ENCODE measurements at places on chromosomes 5 and 9.

DNA sequence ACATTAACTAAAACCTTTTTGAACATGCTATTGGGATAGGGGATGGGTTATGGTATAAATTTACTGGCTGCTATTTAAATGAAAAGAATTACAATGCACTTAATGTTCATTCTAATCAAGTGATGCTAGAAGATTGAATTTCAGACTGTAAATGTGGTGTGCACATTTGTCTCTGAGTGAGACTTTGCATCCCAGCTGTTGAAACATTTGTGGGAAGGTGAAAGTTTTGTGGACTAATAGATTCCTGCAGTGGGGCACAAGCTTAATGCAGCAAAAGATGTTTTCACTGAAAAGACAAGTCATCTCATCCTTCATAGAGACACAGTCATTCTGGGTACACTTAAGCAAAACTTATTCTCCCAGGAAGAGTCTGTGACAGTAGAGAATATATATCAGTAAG is 323.6 kb downstream of the NFIB start:
- DNase-seq: no peak

DNA sequence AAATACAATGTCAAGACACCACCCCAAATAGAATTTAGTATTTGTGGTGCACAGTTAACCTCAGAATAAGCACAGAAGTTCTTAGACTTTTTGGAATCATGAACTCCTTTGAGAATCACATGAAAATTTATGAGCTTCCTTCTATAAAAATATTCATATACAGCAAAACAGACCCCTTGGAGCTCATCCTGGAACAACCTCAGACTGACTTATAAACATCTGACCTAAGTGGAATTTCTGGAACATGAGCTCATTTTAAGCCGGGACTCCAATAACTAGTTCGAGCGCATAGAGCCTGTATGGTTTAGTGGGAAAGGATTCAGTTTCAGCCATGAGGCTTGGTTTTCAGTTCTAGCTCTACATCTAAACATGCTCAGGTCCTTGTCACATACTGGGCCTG is 192.3 kb downstream of the DEPDC1B start:
- DNase-seq: no peak

GRCh38 chr9:116260531-116260930 is 106.9 kb downstream of the PAPPA start:
- no peak for DNase-seq

- no peak for DNase-seq
Measured at GRCh38 chr5:116573279-116573701, 1.3 kb downstream of the SEMA6A start.

Data from midbrain (tissue), 1 donor.